Naive thymus-derived CD8-positive, alpha-beta T cell (primary cell): ENCODE measurements at places on chromosomes 2 and 18.

GRCh38 chr2:48265169-48266030 lies 264.6 kb upstream of the STON1 start:
- DNase-seq = no peak

DNA sequence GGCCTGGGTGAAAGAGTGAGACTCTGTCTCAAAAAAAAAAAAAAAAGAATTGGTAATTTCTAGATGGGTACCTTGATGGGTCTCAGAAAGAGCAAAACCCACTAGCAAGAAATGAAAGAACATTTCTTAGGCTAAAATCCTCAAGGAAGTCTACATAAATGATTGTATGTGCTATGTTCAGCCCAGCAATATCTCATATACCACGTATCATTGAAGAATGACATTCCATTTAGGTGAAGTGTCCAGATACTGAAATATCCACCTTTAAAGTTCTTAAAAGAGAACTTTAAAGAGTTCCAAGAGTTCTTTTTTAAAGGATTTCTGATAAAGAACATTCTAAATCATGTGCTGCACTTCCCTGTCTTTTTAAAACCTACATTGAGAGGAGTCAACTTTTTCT lies 19.2 kb downstream of the NRP2 start:
- DNase-seq = no peak

- DNase-seq = no peak
Measured at GRCh38 chr2:156728328-156728727, 292.1 kb downstream of the GPD2 start.

DNA sequence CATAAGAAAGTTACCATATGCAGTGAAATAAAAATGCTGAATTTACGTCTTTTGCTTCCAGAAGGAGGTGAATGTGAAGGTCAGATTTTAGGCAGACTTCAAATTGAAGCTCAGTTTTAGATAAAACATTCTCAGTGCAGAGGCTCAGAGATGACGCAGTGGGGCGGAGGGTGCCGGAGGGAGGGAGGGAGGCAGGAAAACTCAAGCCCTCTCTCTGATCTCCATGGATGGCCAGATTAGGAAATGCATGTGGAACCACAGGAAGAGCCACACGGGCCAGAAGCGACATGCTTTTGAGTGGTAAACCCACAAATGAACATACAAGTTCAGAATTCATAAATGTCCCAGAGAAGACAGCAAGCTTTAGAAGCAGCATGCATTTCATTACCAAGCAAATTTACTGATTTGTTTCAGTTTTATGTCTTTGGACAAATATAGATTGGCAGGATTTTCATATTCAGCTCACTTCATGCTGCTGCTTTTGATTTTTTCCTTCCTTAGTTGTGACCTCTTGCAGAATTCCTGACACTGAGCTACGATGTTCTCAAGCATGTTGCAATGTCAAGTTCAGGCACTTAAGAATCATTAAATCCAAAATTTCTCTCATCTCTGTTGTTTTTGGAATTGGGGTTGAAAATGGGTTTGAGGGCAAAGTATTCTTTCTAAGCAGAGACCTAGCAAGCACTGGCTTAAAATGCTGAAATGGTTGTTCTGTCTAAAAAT lies 29.7 kb upstream of the APCDD1 start:
- no peak for DNase-seq

GRCh38 chr2:46097714-46098480 lies 199.3 kb upstream of the EPAS1 start:
- DNase-seq = no peak

- DNase-seq = no peak
Measured at GRCh38 chr2:188892636-188893035, 81.5 kb upstream of the COL3A1 start.

- no peak for DNase-seq
Measured at GRCh38 chr2:197911667-197912066, 107.3 kb downstream of the PLCL1 start.

DNA sequence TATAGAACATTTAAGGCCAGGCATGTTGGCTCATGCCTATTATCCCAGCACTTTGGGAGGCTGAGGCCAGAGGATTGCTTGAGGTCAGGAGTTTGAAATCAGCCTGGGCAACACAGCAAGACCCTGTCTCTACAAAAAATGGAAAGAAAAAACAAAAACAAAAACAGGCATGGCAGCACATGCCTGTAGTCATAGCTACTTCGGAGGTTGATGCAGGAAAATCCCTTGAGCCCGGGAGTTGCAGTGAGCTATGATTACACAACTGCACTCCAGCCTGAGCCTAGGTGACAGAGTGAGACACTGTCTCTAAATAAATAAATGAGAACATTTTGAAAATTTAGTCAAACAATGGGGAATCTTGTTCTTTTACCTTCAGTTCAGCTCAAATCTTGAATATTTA lies 12.1 kb upstream of the YES1 start:
- DNase-seq = no peak
